ENCODE measurements at places on chromosomes 16 and 17.

DNA sequence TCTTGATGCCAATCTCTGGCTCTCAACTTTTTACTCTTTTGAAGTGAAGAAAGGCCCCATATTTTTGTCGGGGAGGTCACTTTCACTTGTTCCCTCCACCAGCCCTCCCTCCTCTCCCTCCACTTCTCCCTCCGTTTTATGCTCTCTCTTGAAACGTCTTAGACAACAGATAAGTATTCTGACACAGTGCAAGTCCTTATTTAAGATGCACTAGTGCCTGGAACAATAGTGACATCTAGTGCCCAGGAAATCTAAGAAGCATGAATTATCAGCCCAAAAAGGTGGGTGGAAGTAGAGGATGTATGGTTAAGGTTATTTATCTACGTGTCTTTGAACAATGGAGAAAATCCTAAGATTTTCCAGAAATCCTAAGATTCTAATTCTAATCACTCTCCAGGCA lies 17.9 kb downstream of the PSME3IP1 start:
- DNase-seq = no peak

GRCh38 chr17:10357768-10358167 lies 15.0 kb downstream of the MYH13 start:
- peak; percentile 28 for DNase-seq

DNA sequence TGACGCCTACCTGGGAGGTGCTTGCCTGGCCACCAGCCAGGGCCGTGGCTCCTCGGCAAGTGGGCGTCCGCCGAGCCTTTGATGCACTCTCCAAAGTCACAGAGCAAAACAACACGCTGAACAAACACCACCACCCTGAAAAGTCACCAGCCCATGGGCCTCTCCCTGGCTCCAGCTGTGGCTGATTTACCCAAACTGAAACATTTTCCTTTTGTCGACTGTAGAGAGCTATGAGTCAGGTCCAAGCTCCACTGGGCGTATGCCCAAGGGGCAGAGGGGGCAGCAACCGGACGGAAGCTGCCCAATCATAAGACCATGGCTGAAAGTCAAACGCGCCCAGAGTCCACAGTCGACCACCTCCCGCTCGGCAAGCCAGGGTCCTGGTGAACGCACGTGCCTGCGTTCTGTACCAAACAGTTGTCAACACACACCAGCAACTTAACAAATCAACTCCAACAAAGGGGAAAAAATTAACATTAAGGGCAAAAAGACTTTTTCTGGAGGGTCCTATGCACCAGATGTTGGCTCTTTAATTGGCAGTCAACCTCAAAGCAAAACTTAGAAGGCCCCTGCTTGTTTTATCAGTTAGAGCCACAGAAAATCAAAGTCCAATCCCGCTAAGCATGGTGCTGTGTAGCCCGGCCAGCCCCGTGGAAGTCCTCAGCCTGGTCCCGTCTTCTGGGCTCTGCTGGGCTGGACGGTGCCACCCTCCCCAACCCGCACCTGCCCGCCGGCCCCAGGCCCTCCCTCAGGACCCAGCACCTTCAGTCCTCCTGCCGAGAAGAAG lies 47.3 kb downstream of the TBC1D16 start:
- no peak for DNase-seq

DNA sequence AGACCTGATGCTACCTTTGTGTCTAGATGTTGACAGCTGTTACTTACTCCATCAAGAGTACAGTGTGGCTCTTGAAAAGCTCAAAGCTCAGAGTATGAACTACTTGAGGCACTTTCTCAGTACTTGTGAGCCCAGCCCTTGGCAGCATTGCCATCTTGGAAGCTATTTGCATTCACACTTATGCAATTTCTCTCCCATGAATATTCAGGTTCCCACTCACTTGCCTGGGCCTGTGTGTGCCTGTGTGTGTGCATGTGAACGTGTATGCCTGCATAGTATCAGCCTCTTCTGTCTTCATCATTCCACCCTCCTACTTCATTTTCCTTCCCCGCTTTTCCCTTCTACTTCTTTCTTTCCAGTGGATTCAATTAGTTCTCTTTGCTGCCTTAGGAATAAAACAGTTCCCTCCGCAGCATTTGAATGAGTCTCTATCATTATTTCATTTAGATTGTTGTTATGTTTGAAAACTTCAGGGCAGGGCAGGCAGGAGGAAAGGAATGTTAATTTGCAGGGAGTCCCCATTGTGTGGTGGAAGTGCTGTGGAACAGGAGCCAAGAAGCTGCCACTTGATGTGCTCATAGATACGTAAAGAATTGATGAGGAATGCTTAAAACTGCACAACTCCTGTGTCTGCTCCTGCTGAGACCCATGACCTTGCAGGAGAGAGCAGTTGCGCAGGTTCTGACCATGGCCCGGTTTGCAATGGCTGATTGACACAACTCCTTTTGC lies 58.9 kb downstream of the HS3ST4 start:
- DNase-seq = no peak

GRCh38 chr16:24085666-24086065 lies 170.5 kb upstream of the CACNG3 start:
- DNase-seq = no peak

GRCh38 chr16:66382966-66383299 lies 16.4 kb downstream of the CDH5 start:
- DNase-seq = no peak

DNA sequence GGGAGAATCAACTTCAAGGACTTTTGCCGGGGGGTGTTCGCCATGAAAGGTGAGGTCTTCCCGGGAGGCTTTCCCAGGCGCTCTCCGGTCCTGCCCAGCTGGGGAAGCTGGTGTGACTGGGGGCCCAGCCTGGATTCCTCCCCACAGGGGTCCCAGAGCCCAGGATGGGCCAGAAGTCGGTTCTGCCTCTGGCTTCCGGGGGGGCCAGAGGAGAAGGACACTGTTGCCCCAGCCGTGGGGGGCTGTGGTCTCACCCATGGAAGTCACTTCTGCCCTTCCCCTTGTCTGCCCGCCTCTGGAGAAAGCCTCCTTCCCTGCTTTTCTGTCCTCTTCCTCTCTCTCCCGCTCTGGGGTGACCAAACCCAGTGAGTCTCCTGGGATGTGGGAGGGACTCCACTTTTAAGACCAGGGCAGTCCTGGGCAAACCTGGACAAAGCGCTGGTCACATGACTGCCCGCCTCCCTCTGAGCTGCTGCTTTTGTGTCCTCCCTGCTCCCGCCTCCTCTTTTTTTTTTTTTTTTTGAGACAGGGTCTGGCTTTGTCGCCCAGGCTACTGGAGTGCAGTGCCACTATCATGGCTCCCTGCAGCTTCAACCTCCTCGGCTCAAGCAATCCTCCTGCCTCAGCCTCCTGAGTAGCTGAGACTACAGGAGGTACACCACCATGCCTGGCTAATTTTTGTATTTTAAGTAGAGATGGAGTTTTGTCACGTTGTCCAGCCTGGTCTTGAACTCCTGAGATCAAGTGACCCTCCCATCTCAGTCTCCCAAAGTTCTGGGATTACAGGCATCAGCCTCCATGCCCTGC lies 40.6 kb downstream of the RAB11FIP4 start:
- DNase-seq = no peak

GRCh38 chr17:83196024-83196365 lies 116.6 kb downstream of the METRNL start:
- peak; percentile 2 for DNase-seq

DNA sequence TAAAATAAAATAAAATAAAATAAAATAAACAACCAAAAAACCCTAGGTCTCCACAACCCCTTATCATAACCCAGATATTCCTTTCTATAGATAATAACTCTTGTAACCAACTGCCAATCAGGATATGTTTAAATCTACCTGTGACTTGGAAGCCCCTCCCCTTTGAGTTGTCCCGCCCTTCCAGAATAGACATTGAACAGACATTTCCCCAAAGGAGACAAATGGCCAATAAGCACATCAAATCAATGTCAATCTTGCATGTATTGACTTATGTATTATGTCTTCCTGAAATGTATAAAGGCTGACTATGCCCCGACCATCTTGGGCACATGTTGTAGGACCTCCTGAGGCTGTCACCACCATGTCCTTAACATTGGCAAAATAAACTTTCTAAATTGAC lies 1.5 kb upstream of the MAPK7 start:
- no peak for DNase-seq

GRCh38 chr16:3068487-3068886 lies 3.0 kb downstream of the IL32 start:
- DNase-seq = no peak

DNA sequence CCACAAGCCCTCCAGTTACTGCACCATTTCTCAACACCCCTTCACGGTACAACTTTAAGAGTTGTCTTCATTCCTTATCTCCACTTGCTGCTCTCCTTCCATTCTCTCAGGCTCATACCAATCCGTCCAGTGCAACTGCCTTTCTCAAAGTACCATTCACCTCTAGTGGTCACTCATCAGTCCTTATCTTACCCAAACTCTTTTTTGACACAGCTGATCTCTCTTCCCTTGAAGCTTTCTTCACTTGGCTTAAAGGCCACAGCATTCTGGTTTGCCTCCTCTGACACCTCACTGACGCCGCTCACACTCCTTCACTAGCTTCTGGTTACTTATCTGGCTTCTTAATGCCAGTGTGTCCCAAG lies 24.9 kb downstream of the UBE2G1 start:
- DNase-seq = no peak

DNA sequence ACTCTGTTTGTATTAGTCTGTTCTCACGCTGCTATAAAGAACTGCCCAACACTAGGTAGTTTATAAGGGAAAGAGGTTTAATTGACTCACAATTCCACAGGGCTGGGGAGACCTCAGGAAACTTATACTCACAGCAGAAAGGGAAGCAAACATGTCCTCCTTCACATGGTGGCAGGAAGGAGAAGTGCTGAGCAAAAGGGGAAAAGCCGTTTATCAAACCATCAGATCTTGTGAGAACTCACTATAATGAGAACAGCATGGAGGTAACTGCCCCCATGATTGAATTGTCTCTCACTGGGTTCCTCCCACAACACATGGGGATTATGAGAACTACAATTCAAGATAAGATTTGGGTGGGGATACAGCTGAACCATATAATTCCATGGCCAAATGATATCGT lies 30.9 kb downstream of the ABCC1 start:
- DNase-seq = no peak

- peak; percentile 15 for DNase-seq
Observed at GRCh38 chr17:81231121-81231645, 7.7 kb downstream of the TEPSIN start.

DNA sequence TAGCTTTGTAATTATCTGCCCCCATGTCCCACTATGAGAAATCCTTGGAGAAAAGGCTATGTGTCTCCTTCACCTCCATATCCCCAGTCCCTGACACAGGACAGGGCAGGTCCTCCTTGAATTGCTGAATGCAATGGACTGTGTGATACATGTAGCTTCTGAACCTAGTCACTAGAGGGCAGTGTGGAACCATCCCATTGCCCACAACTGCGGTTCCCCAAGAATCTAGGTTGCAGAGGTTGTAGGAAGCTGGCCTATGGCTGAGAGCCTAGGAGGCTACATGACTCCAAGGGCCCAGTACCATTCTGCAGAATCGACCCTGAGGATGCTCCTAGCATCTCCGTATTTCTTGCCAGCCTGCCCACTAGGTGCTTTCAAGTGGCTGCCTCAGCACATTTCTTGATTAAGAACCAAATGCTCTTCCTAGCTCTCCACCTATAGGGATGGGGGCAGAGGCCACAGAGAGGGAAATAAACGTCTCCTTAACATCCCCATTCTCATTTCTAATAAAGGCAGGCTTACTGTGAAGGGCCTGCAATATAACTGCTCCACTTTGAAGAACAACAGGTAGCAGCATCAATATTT lies 394.0 kb downstream of the CA10 start:
- peak; percentile 64 for DNase-seq

DNA sequence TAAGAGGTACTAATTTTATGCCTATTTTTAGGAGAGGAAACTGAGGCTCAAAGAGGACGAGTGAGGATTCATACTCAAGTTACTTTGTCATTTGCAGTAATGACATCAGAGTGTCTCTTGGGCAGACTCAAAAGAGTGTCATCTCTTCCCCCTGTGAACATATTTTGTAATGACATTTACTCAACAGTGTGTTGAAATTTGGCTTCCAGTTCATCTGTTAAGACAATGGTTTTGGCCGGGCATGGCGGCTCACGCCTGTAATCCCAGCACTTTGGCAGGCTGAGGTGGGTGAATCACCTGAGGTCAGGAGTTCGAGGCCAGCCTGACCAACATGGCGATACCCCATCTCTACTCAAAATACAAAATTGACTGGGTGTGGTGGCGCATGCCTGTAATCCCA lies 28.9 kb downstream of the WFDC1 start:
- DNase-seq = no peak

- DNase-seq = no peak
Observed at GRCh38 chr17:46736100-46736499, 82.4 kb downstream of the WNT3 start.

GRCh38 chr17:56834380-56835263 lies 671 bp downstream of the DGKE start:
- DNase-seq = peak; percentile 53

DNA sequence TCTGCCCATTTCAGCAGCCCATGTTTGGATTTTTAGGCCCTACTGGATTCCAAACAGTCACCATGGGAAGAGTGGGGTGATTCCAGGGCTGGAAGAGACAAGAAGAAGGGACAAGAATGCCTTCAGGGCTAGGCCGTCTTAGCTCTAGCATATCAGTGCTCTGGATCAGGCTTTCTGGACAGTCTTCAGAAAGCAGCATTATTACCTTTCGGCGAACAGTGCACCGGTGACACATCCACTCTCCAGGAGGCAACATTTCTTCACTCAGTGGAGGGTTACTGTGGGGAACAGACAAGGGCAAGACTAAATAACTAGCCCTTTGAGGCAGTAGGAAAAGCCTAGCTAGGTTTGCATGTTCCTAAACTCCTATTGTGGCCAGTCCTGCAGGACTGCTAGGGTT lies 23.9 kb upstream of the DHRS13 start:
- no peak for DNase-seq

DNA sequence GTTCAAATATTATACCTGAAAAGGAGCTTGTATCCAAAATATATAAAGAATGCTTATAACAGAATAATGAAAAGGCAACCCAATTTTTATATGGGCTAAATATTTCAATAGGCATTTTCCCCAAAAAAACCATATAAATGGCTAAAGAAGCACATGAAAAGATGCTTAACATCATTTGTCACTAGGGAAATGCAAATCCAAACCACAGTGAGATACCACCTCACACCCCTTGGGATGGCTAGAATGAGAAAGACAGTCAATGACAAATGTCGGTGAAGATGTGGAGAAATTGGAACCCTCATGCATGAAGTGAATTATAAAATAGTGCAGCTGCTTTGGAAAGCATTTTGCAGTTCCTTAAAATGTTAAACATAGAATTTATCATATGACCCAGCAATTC lies 3.1 kb downstream of the TNFRSF13B start:
- DNase-seq = no peak

DNA sequence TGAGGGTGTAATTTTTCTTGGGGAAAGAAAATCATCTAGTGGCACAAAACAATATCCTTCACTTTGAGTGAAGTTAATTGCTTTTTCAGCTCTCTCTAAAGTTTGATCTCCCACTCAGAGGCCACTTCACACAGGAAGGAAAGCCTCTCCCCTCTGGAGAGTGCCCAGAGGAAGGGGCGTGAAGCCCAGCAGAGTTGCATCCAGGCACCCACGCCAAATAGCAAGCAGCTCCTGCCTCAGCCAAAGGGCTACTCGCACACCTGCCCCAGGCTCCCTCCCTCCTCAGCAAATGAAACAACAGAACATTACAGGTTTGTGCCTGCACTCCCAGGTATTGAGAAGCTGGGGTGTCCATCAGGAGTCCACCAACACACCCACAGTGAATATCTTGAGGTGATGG lies 183.0 kb upstream of the RPL38 start:
- DNase-seq = no peak

Measured in glutamatergic neuron (in vitro differentiated cells).